Uterus (tissue), 4 donors: ENCODE measurements at places on chromosomes 4 and X. TPM values are rescaled to one million over a fixed set of nuclear protein-coding genes. Genes with fewer than 3 reads are reported as not detected.

DNA sequence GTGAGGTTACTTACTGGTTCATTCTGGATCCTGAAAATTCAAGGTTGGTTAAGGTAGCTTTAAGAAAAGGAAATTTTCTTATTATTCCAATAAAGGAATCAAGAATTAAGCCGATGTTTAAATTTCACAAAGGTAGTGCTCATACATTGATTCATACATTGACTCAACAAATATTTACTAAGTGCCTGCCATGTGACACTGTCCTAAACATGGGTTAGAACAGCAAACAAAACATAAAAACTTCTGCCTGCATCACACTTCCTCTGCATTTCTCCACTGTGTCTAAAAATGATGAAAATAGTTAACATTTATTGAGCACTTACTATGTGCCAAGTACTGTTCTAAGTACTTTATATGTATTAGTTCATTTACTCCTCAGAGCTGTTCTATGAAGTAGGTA is 75.7 kb downstream of the RASL11B start:
- DNase-seq = no peak

DNA sequence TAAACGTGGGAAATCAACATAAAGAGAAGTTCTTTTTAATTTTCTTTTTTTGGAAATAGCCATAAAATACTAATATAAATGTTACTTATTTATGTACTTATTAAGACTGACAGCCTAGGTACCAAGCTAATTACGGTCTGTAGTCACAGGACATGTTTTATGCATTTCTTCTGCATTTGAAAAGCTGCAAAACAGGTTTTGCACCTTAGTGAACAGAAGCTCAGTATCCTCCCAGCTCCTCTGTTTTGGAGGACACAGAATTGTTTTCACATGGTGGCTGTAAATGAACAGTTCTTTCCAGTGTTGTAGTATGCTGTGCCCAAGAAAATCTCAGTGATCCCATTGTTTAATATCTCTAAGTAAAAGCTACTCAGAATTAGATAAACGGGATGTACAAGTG is 1788.0 kb upstream of the TENM3 start:
- DNase-seq = no peak

GRCh38 chrX:104852241-104852640 is 286.2 kb downstream of the IL1RAPL2 start:
- no peak for DNase-seq

DNA sequence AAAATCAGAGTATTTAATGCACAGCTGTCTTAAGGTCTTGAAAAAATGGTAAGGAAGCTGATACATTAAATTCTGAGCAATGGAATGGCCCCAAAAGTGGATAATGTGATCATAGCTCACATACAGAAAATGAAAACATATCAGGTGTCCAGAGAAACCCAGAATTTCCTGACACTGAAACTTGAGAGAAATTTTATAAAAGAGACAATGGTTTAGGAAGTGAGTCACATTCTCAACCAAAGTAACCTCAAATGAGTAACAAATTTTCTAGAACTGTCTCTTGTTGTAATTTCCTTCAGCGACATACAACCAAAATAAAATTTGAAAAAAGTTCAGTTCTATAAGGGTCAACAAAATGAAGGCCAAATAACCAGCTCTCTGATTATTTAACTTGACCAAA is 37.4 kb upstream of the PACRGL start:
- DNase-seq = no peak

DNA sequence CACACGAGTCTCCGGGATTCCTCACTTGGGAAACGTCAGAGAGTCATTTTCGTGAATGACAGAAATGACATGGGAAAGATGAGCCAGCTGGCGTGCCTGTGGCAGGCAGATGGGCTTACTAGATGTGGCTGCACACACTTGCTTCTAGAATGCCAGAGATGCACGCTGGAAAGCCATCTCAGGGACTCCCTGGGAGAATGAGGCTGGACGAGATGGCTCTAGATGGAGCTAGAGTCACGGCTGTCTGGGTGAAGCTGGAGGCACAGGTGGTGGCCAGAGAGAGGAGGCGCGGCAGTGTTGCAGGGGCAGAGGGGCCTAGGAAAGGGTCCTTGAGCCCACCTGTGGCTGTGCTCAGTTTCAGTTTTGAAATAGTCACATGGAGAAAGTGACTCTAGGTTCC is 26.0 kb downstream of the TKTL1 start:
- no peak for DNase-seq

GRCh38 chr4:181659202-181659601 is 584.0 kb upstream of the TENM3 start:
- DNase-seq = no peak

DNA sequence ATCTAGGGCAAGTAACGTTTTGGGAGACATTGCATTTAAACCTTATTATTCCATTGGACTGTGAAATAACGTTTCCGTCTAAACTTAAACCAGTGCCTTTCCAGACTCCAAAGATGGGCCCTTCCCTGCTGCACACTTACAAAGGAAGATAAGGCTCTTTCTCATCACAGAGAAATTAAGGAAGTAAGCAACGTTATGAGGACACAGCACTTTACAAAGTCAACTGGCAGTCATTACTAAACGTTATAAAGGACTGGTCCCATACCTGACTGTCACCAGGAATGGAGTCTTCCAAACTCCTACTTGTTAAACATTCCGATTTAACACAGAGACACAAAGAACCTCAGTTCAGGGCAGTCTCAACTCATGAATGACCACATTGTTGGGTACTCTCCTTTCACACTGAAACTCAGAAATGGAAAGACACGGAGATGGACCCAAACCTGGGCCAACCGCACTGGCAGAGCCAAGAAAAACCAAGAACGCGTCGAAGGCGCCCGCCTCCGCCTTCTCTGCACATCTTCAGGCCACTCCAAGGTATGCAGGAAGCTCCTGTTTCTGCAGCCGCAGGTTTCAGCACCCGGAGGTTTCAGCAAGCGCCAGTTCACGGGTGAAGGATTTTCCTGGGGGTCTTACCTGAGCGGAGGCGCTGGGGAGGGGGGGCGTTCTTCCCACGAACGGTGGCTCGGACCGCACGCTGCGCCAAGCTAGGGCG is 670 bp downstream of the PAPSS1 start:
- DNase-seq = peak; percentile 43

The EXOSC9 gene
- 104 TPM for total RNA-seq

The SLC7A11 gene
- 0.61 TPM for total RNA-seq

The MAGEC3 gene
- 0.70 TPM for total RNA-seq
